ENCODE measurements at places on chromosomes 4 and X.

GRCh38 chr4:158538911-158539310 is 17.2 kb downstream of the RXFP1 start:
- no peak for DNase-seq

GRCh38 chr4:165667969-165668368 is 205.1 kb upstream of the TLL1 start:
- DNase-seq: no peak

DNA sequence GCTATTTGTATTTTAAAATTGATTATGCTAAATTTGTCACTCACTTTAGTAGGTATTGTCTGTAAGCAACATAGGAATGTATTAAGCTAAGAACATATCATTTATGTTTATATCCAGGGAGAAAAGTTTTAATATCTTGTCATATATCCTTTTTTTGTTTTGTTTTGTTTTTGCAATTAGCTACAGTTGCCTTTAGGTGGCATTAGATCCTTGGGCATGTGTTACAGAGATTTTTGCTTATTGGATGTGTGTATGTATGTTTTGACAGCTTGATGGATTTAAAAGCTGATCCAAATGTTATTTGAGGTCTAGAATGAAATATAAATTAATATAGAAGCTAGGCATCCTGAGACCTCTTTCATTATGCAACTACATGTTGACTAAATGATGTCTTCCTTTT is 36.1 kb upstream of the OTUD4 start:
- DNase-seq: no peak

DNA sequence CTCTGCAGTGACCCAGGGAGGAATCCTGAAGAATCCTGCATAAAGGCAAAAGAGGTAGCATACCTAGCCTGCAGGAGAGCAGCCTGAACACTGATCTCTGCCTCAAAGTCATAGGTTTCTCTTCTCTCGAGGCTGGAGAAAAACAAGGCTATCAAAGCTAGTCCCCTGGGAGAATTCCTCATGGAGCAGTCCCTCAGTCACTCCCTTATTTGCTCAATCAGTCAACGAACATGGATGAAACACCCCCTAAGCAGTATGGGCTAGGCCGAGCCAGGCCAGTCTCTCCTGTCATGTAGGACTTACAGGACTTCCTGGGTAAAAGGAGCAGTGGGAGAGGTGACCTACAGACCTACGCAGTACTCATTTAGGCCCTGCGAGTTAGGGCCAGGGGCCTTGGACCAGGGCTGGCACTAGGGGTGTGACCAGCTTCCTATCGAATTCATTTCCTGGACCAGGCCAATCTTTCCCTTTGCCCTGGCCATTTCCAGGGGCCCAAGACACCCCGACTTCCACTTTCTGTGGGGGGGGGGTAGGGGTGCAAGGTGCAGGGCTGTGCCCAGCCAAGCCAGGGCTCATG is 164.1 kb downstream of the EFNB1 start:
- DNase-seq: no peak

DNA sequence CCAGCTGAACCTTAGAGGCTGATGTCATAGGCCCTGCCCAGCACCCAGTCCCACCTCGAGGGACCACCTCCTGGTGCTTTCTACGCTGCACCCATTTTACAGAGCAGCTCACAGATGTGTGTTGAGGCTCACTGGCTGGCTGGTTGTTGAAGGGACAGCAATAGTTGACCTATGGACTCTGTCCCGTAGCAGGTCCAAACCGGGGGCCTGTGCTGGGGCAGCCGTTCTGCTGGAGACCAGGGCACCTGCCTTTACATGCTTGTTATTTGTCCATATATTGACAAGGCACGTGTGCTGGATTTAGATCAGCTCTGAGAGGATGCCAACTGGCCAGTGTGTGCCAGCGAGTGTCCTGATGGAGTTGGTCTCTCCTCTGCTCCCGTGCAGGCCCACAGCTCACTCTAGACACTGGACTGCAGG is 58.1 kb downstream of the TNIP2 start:
- no peak for DNase-seq

- no peak for DNase-seq
These were observed 4.1 kb downstream of the RASGEF1B start for GRCh38 chr4:81467672-81467964.

- DNase-seq: no peak
These were observed 13.2 kb downstream of the FGA start for GRCh38 chr4:154577324-154577723.

GRCh38 chr4:98151145-98151924 is 8.1 kb upstream of the STPG2 start:
- no peak for DNase-seq

- DNase-seq: no peak
These were observed 50.2 kb downstream of the ZNF827 start for GRCh38 chr4:145888393-145888792.

DNA sequence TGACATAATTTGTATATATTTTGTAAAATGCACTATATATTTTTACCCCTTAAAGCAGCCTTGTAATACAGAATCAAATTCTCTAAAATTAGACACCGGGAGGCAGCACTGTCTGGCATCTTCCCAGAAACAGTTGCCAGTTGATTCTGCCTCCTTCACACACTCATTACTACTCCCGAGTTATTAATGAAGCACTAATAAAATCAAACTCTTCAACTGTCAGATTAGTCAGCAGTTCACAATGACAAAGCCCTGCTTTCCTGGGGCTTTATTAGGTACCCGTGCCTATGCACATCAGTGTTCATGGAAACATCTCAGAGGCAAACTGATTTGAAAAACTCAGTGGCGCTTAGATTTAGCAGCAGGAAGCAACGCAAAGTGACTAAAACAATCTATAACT is 103.5 kb upstream of the VEGFC start:
- no peak for DNase-seq

DNA sequence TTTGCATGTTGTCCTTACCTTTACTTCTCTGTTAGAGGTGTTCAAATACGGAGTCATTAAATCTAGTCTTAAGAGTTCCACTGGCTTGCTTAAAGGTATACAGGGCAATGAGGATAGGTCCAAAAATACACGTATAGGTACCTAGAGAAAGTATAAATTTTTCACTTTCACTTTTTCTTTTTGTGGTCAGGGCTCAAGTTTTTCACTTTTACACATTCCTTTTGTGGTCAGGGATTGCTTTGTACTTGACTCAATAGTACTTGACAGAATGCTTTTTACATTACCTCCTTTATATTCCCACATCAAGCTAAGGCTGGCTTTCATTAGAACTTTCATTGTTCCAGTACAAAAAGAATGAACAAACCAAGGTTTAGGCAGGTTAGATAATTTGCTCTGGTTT is 21.7 kb downstream of the TMEM184C start:
- DNase-seq: no peak

GRCh38 chr4:85860066-85860740 is 385.3 kb downstream of the ARHGAP24 start:
- DNase-seq: no peak

- DNase-seq: no peak
These were observed 336.8 kb upstream of the CLNK start for GRCh38 chr4:11021333-11021732.

- DNase-seq: no peak
These were observed 452.3 kb downstream of the ZIC3 start for GRCh38 chrX:138018145-138018799.

DNA sequence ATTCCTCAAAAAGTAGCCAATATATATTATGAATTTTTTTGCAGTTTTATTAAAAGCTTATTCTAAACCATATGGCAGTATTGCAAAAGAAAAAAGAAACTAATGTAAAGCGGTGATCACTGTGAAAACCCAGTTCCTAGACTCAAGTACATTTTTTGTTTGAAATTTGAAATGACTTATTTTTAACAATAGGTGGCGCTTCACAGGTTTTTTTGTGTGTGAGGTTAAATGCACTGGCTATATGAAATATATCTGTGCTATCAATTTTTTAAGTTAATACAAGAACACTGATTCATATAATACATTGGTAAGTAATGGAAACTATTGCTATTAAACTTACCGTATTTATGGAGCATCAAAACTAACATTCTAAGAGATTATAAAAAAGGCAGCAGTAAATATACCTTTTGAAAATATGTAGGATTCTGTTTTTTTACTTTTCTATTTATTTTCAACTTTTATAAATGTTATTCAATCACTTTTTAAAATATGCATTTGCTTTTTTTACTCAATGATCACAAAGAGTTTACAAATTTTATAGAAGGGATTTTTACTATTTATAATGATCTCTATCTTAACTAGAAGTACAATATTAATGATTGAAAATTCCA is 5.6 kb upstream of the SPRY1 start:
- DNase-seq: no peak

DNA sequence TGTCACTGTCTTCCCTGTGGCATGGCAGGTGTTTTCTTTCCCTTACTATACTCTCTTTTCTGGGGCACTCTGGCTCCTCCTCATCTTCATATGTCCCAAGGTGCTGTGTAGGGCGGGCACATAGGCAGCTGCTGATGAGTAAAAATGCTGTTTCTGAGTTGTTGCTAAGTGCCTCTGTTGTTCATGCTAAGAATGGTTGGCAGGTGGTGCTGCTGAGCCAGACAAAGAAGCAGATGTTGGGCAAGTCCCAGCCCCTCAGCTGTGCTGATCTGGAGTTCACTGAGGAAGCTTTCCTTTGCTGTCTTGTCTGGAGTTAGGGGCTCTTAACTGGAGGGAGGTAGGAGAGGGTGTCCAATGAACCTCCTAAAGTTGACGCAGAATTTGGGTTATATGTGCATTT is 40.6 kb downstream of the HADH start:
- no peak for DNase-seq

DNA sequence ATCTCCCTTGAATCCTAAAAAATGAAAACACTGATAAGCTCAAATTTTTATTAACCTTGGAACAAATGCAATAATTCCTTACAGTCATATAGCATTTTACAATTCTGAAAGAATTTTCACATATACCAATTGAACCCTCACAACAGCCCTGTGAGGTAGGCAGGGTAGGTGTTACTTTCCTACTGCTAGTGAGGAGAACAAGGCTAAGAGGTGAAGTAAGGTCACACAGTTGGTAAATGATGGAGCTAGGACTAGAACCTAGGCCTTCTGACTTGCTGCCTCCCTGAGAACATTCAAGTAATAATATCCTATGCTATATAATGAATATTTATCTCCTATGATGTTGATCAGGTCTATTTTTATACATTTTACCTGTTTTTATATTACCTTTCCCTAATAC is 9.7 kb downstream of the TAF9B start:
- no peak for DNase-seq

GRCh38 chr4:22324422-22324821 is 191.4 kb downstream of the ADGRA3 start:
- no peak for DNase-seq

GRCh38 chr4:55036405-55036804 is 89.0 kb downstream of the KDR start:
- no peak for DNase-seq

- no peak for DNase-seq
These were observed 186.2 kb downstream of the LARP7 start for GRCh38 chr4:112823156-112823555.

GRCh38 chr4:180456928-180457327 is 1786.3 kb upstream of the TENM3 start:
- no peak for DNase-seq

GRCh38 chrX:84735025-84735424 is 232.8 kb upstream of the HDX start:
- DNase-seq: no peak

DNA sequence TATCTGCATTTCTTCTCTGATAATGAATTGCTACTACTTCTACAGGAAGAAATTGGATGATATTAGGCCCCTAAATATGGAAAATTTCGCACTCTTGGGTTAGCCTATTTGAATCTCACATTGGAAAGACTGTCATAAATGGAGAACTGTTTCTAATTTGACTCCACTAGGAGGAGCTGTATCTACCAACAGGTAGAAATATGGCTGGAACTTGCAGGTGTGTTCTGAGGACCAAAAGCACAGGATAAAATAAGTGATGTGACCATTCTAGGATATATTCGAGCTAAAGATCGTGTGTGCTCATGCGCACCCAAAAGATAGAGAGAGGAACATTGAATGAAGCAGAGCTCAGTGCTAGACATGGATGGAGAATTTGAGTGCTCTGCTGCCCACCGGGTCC is 4.8 kb upstream of the NKAP start:
- DNase-seq: no peak

DNA sequence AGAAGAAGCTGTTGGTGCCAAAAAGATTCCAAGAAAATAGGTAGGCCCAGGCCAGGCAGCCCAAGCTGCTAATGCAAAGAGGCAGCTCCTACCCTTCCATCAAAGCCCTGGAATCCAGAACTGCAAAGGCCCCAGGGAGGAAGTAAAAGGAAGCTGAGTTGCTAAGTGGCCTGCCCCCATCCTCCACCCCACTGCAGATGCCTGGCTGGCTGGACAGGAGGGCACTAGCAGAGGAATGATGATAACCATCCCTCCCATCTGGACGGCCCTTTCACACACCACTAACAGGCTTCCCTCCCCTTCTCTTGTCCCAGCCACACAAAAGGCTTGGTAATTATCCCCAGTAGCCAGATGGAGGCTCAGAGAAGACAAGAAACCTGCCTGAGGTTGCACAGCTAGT is 32.4 kb upstream of the PJA1 start:
- no peak for DNase-seq

- DNase-seq: no peak
These were observed 12.8 kb downstream of the AFAP1 start for GRCh38 chr4:7926822-7927221.

- peak; percentile 58 for DNase-seq
These were observed at the start of gene FAT4 for GRCh38 chr4:125314676-125315575. TSS of gene FAT4 (plus strand) at chr4:125314955. CDS start at chr4:125316412, 1,457 bp downstream.

- DNase-seq: no peak
These were observed 1431.1 kb upstream of the PCDH7 start for GRCh38 chr4:29289118-29289517.

DNA sequence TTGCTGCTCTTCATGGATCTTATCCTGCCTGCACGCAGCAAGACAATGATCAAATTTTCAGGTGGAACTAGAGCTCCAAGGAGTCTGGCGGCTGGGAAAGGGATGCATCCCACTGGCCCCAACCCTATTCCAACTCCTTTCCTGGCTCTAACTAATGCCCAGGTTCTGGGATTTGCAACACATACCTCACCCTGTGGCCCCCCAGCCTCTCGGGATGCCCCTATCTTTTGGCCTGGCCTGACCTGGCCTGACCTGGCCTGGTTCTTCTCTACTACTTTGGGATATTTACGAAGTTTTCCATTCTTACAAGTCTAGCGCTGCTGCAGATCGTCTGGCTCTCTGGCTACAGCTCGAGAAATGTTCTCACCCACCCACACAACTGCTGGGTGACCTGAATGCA is 56.4 kb upstream of the CDKN2AIP start:
- no peak for DNase-seq

- no peak for DNase-seq
These were observed 642.0 kb downstream of the MID1IP1 start for GRCh38 chrX:39443240-39443639.

DNA sequence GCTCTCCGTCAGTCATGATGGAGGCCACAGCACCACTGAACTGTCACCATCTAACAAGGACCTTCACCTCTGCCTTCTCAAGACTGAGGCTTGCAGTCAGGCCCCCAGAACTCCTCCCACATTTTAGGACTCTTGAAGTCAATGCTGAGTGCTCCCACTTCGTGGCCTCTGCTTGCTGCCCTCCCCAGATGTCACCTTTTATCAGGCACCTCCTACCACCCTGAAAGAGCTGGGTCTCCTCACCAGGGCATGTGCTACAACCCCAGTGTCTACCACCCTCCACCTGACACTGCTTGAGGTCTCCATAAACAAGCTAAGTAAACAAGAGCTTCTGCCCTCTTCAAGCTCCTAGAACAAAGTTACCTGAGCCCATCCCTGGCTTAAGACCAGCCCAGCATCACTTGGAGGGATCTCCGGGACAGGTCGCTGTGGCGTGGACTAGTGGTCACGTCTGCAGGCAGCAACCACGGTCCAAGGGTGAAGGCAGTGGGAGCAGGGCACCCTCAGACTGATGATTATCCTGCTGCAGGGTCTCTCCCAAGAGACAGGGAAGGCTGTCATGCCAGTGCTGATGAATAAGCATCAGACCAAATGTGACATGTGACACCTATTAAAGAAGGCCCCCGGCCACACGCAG is 7.7 kb upstream of the FAM53A start:
- no peak for DNase-seq
